Stomach (tissue), 19 donors: ENCODE measurements at places on chromosomes 2 and 18. TPM values are rescaled to one million over a fixed set of nuclear protein-coding genes. Genes with fewer than 3 reads are reported as not detected.

GRCh38 chr2:144331674-144332355, 188.1 kb downstream of the ZEB2 start:
- no peak for DNase-seq

GRCh38 chr2:206245265-206245672, 29.2 kb upstream of the ZDBF2 start:
- no peak for DNase-seq

DNA sequence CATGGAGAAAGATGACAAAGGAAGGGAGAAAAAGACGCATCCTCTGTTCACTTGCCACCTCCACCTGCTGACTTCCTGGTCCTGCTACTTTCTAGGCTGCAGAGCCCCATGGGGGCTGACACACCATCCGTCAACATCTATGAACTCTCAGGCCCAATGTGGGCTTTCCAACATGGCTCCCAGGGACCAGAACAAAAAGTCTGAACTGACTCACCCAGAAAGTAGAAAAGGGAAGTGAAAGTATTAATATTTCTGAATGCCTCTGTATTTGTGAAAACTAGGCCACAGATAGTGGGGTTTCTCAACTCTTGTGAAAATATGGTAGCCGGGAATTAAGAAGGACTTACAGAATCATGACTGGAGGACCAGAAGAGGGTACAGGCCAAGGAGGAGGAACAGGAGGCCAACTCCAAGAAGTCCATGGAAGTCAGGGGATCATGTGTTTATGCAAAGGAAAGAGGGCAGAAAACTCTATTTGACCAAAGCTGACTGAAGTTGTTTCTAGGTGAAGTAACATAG, 123.1 kb upstream of the CAB39 start:
- DNase-seq: no peak

DNA sequence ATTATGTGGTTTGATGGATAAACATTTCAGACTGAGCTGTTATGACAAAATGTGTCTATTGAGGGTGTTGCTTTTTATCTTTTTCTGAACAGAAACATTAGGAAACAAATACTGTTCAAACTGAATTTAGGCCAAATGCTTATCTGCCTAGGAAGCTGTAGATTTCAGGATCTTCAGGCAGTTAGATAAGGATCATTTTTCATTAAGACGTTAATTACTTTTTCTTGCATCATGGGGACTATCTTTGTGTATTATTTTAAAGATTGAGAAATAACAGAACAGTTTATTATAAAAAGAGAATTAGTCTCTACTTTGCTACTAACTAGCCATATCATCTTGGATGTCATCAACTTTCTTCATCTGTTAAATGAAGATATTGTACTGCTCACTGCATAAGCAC, 107.5 kb downstream of the TTC27 start:
- no peak for DNase-seq

Gene CFAP65
- not detected for total RNA-seq

Gene ZSWIM2
- total RNA-seq: not detected

Gene PIEZO2
- 6.1 TPM for total RNA-seq

Gene TMEFF2
- not detected for total RNA-seq

Gene EVX2
- total RNA-seq: not detected
